ENCODE measurements at places on chromosomes 3 and 15.

DNA sequence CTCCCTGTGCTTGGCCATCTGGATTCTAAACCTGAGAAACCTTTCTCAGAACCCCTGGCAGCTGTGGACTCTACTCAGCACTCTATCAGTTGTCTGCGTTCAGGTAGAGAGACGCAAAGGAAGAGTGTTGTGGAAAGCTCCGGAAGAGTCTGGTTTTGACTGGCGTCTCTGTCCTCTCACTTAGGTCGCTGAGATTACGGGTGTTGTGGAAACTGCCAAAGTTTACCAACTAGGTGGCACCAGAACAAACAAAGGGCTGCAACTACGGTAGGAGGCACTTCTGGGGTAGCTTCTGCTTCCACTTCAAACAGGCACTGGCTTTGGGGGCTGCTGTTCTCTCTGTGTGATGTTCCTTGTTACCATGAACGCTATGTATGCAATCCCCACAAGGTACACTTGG, 19.2 kb upstream of the ITPKA start:
- no peaks in the 10 kb centered on the region for H3K4me1 ChIP-seq
- H3K27me3 ChIP-seq, result no peaks in the 10 kb centered on the region
- peaks cover 67% of the 10 kb centered on the region for H3K36me3 ChIP-seq
- no peak overlapping the region for H3K27ac ChIP-seq
- no peak for DNase-seq

DNA sequence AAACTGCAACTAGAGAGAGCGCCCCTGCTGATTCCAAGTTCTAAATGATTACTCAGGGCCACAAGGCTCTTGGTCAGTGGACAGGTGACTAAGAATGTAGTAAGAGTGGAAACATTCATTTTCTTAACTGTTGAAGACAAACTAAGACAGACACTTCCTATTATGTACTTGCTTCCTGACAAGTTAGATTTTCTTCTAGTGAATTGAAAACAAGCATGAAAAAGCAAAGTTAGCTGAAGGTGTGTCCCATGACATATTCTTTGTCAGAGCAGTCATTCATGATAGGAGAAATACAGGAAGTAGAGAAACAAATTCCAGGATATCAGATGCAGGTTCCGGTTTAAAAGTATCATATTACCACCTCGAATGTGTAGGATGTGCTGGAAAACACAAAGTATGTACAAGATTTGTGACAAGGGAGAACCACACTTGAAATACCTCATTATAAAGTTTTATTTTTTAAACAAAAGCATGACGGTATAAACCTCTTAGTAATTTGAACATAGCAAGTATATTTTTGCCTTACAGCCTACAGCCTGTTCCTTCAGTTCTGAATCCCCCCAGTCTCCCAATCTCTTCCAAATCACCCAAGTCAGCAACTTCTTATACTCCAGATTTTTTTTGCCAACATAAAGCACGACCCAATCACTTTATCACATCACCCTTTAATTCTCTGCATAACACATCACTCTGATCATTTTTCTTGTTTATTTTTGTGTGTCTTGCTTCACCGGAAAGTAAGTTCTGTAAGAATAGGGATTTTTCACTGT, 6.2 kb downstream of the TSPAN3 start:
- H3K27me3 ChIP-seq, result no peaks in the 10 kb centered on the region
- peaks cover 8% of the 10 kb centered on the region for H3K36me3 ChIP-seq
- no peak overlapping the region for H3K27ac ChIP-seq
- no peak for DNase-seq
- H3K4me1 ChIP-seq, result peaks cover 22% of the 10 kb centered on the region

GRCh38 chr15:72033711-72034110, 84.2 kb downstream of the MYO9A start:
- H3K27ac ChIP-seq, result no peak overlapping the region
- H3K27me3 ChIP-seq, result no peaks in the 10 kb centered on the region
- H3K4me3 ChIP-seq, result no peak overlapping the region

DNA sequence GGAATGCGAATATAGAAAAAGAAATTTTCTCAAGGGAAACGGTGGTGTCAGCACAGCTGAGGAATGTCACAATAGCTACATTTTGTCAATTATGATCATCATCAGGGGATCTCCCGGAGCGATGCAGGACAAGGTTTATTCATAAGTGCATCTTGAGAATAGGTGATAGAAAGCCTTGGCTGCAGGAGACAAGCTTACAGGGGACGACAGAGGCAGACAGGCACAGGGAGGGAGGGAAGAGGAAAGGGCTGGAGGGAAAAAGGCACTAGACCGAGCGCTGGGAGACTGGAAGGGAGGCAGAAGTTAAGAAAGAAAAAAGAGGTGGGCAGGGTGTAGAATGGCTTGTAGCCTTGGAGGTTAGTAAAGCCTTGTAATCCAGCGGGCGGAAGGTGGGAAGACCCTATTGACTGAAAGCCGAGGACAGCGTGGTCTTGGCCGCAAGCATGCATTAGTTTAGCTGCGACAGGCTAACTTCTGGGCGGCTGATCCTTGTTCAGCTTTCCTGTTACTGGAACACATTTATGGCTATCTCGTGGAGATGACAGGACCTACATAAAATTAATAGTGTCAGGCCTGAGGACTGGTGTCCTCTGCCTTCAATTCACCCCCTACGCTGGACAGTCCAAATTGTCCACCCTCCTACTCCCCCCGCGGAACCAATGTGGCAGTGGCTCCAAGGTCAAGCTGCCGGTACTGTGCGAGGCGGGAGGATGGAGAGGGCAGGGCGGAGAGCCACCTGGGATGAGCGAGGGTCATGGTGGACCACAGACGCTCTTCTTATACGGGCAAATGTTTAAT, 1.4 kb upstream of the NECTIN3 start:
- peaks cover 21% of the 10 kb centered on the region for H3K27me3 ChIP-seq
- H3K4me1 ChIP-seq, result peaks cover 32% of the 10 kb centered on the region
- DNase-seq, result no peak
- peak overlapping the region; percentile 86 for H3K27ac ChIP-seq
- peak overlapping the region; percentile 96 for H3K4me3 ChIP-seq

DNA sequence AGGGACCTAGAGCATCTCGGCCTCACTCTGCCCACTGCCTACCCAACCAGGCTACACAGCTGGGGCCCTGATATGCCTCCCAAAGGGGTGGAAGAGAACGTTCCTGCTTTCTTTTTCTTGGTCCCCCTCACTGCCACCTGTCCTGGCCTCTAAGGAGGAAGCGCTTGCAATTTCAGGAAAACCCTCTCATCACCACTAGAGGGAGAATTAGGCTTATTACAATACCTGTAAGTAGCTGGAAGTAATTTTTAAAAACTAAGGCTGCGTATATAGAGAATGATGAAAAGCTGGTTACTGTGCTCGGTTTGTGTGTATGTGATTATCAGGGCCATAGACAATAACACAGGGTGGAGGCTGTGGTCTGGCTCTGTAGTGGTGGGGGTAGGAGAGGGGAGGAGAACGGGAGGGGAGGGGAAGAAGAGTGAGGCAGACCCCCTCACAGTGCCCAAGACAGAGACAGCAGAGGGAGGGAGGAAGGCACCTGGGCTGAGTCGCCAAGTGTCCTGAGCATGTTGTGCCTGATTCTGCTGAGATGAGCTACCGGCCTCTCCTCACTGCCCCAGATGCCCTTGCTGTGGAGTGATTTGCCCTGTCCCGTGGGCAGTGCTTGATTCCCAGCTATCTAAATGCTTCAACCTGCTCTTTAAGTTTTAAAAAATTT, 3.3 kb downstream of the GABRG3 start:
- H3K27me3 ChIP-seq, result no peaks in the 10 kb centered on the region
- no peak overlapping the region for H3K27ac ChIP-seq
- no peaks in the 10 kb centered on the region for H3K36me3 ChIP-seq
- DNase-seq, result no peak

Measured in central memory CD8-positive, alpha-beta T cell (primary cell).